GM19239 (cell line): ENCODE measurements at places on chromosomes 2 and 18.
A peak's percentile ranks its signal among the peaks of the same experiment; 100 is the strongest.

GRCh38 chr2:235616885-235617284 is 123.0 kb downstream of the AGAP1 start:
- no peak for DNase-seq

GRCh38 chr2:136693966-136694365 is 71.4 kb upstream of the THSD7B start:
- no peak for DNase-seq

- no peak for DNase-seq
Observed at GRCh38 chr2:59027320-59027719, 786.2 kb upstream of the FANCL start.

- DNase-seq = peak; percentile 14
Observed at GRCh38 chr2:152594022-152594766, 123.1 kb downstream of the PRPF40A start.

DNA sequence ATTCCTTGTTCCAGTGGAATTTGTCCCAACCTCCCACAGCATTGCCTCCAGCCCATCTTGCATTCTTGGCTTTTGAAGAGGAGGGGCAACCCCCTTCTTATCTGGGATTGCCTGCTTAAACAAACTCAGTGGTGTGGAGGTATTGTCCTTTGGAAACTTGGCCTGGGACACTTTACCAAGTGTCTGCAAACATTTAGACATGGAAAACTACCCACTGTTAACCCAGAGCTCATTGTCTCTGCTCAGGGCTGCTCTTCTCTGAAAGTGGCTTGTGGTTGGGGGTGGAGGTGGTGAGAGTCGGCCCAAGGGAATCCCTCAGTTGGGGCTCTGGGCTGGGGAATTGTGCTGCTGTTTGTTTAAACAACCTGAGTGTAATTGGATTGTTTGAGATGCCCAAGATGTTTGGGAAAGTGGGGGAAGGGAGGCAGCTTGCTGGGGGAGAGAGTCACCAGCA is 178.3 kb upstream of the GATA6 start:
- no peak for DNase-seq

GRCh38 chr2:239213643-239214101 is 187.1 kb downstream of the HDAC4 start:
- no peak for DNase-seq

DNA sequence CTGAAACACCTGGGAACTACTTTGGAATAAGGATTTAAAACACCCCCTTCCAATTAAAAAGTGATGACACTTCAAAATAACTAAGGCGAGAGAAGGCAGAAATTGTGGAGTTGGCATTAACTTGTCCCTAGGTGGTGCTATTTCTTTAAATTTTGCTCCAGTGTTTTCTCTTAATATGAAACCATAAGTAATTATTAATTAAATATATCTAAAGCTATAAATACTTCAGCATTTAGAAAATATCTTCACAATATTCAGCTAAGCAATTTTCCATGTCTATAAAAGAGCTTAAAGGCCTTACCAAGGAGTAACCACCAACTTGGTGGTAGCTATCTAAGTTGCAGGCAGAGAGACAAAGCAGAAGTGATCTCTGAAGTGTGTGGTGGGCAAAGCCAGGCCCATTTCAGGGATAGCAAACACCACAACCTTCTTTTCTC is 186.8 kb upstream of the PGAP1 start:
- DNase-seq = peak; percentile 28

DNA sequence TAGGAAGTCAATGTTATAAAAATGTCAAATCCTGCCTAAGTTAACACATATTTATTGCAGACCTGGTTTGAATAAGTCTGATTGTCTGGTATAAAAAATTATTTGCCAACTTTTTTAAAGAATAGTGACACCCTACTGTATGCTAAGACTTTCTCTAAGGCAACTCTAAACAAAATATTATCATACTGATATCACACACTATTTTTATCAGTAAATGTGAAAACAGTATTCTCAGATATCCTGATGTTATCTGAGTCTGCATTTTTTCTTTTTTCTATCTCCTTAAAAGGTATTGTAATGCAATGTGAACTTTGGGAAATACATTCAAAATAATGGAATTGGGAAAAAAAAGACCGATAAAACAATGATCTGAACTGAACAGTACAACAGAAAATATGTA is 127.1 kb downstream of the DOCK10 start:
- no peak for DNase-seq

GRCh38 chr2:239729681-239730566 is 295.2 kb downstream of the NDUFA10 start:
- no peak for DNase-seq
